ENCODE measurements at places on chromosomes 1 and 21.
A peak's percentile ranks its signal among the peaks of the same experiment; 100 is the strongest.

DNA sequence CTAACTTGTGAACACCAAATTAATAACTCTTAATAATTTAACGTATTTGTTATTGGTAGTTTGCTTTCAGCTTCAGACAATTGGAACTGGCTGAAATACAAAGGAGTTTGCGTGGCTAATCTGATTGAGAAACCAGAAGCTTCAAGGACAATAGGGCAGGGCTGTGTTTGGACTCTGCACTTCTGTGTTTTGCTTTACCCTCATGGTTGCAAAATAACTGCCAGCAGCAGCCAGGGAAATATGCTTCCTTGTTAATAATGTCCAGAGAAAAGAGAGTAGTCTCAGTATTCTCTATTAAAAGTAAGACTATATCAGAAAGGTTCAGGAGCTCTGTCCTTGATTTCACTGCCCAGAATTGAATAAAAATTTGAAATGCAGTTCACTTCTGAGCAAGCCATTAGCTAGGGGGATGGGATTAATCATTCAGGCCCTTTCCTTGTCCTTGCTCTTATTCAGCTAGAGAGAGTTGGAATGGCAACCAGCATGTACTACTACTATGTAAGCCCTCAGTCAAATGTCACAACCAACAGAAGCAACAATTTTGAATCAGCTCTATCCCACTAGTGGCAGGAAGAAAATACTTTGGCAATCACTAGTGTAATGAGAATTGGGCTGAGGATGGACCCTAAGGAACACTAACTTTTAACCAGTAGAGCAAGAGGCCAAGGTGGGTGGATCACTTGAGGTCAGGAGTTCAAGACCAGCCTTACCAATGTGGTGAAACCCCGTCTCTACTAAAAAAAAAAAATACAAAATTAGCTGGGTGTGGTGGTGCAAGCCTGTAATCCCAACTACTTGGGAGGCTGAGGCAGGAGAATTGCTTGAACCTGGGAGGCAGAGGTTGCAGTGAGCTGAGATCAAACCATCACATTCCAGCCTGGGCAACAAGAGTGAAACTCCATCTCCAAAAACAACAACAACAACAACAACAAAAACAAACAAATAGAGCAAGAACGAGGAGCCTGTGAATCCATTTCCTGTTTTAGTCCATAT, 76.8 kb downstream of the POU2F1 start:
- DNase-seq = no peak

DNA sequence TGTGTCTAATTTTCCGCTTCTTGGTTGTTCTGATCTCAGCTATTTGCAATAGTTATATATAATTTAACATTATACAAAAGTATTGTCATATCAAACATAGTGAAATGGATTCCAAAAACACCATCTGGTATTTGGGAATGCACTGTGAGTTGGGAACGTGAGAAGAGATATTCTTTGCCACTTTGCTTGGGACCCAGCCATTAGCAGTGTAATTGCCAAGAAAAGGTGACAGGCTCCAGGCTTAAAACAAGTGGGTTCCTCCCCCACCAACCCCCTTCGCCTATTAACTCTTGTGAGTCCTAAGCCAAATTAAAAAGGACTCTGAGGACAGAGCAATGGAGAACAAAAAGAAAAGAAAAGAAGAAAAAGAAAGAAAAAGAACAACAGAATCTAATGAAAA, 186.7 kb upstream of the NFIA start:
- DNase-seq = no peak

DNA sequence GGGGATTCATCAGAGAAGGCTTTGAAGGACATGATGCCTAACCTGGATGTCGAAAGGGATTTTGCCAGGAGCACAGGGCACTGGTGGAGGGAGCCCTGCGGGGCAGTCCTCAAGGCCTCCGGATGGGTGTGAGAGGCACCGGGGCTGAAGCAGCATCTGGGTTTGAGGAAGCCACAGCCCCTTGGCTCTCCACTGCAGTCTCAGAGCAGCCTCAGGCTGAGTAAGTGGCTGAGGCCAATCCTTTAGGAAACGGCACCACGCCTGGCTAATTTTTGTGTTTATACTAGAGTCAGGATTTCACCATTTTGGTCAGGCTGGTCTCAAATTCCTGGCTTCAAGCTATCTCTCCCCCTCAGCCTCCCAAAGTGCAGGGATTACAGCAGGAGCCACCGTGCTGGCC, 12.0 kb downstream of the ERVH48-1 start:
- no peak for DNase-seq

- DNase-seq = no peak
Observed at GRCh38 chr1:225479996-225480720, 52.3 kb upstream of the LBR start.

- DNase-seq = no peak
Observed at GRCh38 chr1:29324771-29325351, 88.5 kb downstream of the PTPRU start.

- no peak for DNase-seq
Observed at GRCh38 chr1:55820501-55820900, 605.3 kb upstream of the USP24 start.

- peak; percentile 60 for DNase-seq
Observed at GRCh38 chr1:93537924-93538323, 90.0 kb downstream of the FNBP1L start.

All from HS-5 (cell line).